ENCODE measurements at places on chromosomes 6 and 20.

DNA sequence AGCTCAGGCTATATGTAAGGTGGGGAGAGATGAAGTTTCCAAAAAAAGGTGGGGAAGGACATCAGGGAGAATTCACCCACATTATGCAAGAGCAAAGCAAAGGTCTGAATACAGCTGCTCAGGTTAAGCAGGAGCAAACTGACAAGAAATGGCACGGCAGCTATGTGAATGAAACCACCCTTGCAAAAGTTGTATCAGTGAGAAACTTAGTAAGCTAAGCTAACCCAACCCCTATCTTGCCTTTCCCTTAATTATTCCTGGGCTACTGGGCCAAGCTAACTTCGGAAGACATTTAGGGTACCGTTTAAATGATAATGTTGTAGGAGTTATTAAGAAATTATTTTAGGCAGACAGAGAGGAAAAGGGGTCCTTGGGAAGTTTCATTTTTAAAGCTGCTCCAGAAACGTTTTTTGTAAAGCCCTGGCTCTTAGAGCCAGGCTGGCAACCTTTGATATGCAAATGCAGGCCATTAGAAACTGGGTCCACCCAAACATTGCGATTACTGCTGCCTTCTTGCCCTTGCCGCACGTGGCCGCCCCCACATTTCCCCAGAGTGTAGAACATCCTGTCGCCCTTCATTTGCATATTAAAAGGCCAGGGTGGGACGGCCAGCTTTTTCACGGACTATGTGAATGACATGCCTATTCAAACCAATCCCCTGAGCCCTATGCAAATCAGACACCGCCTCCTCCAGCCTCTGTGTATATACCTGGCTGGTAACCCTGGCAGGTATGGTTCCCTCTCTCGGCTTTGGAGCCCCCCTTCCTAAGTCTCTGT is 60.5 kb upstream of the SAMD5 start:
- DNase-seq, result peak; percentile 56

DNA sequence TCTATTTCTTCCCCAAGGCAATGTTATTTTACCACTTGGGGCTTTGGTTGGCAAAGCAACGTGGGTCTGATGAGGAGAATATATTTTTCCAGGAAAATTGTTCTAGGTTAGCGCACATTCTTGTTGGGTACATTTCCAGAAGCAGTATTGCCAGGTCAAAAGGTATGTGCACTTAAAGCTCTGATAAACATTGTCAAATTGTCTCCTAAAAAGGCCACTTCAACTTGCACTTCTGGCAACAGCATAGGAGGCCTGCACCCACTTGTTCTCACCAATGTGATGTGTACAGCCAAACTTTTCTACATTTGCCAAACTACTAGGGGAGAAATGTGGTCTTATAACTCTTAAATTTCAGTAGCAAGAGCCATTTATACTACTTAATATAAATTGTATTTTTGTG is 197.5 kb upstream of the COL21A1 start:
- DNase-seq, result no peak

DNA sequence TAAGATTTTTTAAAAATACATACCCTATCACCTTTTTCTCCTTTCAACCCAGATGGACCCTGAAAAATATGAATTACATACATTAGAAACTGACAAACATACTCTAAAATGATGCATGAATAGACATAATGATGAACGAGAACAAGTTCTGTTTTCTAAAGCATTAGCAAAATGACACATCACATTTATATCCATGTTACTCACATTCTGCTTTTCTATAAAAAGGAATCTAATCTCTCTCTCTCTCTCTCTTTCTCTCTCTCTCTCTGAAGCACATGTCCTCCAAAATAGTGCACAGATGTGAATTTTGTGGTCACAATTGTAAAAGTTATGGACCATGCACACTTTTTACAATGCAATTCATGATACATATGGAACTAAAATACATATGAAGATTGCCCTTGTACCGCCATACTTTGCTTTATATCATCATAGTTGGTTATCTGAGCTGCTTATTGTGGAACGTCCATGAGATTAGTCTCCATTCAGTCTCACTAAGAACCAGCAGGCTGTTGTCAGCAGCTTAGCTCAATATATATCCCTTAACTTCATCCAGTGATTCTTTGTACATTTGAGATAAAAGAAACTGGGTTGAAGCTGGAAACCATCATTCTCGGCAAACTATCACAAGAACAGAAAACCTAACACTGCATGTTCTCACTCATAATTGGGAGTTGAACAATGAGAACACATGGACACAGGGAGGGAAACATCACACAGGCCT is 114.2 kb downstream of the COL12A1 start:
- no peak for DNase-seq

- peak; percentile 30 for DNase-seq
Observed at GRCh38 chr6:154123155-154123956, 84.3 kb downstream of the OPRM1 start.

DNA sequence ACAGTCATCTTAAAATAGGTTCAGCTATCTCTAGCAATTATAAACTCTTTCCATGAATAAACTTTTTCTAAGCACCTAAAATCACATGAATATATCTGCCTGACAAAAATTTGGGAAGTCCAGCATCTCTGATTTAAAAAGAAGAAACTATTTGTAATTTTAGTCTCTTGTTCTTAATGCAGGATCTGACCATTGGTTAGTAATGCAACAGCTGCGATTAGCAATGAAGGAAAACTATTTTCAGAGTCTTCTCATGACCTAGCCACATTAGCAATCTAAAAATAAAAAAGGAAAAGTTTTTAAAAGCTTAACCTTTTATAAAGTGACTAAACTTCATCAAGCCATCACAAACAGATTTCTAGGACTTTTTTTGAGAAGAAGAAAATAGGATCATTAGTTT is 97.5 kb downstream of the PTPRK start:
- DNase-seq, result no peak

DNA sequence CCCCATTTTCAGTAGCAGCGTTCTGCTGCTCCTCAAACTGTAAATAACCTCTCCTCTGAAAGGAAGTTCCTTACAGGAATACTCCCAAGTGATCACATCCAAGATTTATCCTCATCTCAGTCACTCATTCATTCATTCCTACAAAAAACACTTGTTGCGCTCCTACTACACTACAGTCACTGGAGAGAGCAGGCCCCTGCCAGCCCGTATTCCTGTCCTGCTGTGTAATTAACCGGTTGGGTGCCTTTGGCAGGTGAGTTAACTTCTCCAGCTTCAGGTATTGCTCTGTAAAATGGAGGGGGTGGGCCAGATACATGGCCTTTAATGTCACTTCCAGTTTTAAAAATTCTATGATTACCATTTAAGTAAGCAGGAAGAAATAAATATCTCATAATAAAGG is 15.0 kb upstream of the ZBTB24 start:
- no peak for DNase-seq

GRCh38 chr20:43560974-43561373 is 2.1 kb downstream of the SGK2 start:
- no peak for DNase-seq

GRCh38 chr20:54132612-54133433 is 41.0 kb downstream of the CYP24A1 start:
- DNase-seq, result peak; percentile 59

DNA sequence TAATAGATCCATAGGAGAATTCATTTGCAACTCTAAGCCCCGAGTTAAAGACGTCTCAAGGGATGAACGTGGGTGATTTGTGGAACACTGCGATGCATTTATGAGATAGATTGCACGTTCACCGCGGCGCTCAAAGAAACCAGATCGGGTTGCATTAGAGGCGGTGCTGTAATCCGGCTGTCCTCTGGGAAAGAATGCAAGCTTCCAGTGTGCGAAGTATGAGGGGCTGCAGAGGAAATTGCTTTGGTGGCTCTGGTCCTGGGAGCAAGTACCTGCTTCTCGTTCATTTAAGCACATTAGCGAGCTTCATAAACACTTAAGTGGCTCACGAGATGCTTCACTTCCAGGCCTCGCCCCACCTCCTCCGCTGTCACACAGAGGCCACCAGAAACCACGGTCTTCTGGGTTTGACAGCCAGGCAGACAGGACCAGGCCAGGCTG is 182.3 kb downstream of the CDH4 start:
- DNase-seq, result no peak

GRCh38 chr6:33738879-33739278 is 7.8 kb downstream of the IP6K3 start:
- no peak for DNase-seq

DNA sequence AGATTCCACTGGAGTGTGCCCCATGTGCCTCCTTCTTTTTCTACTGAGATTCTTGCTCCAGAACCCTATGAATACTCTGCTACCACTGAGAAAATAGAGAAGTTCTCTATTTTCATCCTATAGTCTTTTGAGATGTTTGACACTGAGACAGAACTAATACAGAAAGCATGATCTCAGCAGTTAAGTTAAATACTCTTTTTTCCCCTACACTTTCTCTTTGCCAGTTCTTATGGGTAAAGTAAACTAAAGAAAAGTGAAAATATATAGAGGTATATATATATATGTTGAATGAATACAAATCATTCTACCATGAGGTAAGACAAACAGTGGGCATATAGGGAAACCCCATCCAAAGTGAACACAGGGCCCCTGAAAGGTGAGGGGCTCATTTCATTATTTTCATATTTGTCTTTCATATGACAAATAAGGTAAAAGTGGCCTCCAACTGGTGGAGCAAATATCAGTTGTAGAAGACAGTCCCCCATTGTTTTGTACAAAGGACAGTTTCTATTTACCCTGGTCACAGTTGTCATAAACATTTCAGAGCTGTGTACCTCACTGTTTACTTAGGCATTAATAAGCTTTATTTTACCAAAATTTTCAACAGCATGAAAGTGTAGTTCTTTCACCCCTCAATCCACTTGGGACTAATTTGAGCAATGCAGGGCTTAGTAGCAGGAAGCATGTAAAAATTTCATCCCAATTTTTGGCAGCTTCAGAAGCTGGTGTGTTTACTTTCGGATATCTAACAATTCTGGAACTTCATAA is 188.3 kb upstream of the MARCKS start:
- peak; percentile 49 for DNase-seq

GRCh38 chr20:35191419-35192117 is 19.7 kb downstream of the PROCR start:
- DNase-seq, result no peak

DNA sequence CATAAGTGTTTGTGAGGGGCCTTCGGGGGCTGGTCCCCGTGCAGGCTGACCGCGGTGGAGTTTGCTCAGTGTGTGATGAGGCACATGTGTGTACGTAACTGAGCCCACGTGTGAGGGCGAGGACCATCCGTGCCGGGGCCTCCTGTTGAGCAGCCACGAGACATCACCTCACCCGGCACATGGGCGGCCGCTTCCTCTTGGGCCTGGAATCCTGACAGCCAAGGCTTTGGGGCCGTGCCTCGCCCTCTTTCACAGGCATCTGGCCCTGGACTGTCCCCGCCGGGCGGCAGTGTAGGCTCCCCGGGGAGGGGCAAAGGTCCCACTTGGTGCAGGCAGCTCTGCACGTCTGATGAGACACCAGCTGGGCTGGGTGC is 202.3 kb downstream of the DLL1 start:
- DNase-seq, result no peak

DNA sequence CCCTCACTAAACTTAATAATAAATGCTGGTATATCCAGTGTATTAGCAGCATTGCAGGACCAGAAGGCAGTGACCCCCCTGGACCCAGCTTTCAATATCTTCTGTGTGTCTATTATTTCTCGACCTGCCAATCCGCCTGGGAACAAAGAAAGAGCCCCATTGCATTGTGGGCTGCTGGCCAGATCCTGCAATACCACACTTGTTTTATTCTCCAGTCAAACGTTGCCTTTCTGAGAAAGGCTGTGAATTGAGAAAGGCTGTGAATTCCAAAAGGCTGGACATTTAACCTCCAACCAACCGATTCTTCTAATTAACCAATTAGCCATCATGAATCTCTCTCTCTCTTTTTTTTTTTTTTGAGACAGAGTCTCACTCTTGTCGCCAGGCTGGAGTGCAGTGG is 1.5 kb upstream of the MTO1 start:
- DNase-seq, result no peak

GRCh38 chr6:72813807-72814596 is 192.1 kb downstream of the KCNQ5 start:
- DNase-seq, result no peak

- DNase-seq, result no peak
Observed at GRCh38 chr6:88403486-88403885, 237.3 kb upstream of the CNR1 start.

- no peak for DNase-seq
Observed at GRCh38 chr6:102023977-102024657, 630.6 kb downstream of the GRIK2 start.

DNA sequence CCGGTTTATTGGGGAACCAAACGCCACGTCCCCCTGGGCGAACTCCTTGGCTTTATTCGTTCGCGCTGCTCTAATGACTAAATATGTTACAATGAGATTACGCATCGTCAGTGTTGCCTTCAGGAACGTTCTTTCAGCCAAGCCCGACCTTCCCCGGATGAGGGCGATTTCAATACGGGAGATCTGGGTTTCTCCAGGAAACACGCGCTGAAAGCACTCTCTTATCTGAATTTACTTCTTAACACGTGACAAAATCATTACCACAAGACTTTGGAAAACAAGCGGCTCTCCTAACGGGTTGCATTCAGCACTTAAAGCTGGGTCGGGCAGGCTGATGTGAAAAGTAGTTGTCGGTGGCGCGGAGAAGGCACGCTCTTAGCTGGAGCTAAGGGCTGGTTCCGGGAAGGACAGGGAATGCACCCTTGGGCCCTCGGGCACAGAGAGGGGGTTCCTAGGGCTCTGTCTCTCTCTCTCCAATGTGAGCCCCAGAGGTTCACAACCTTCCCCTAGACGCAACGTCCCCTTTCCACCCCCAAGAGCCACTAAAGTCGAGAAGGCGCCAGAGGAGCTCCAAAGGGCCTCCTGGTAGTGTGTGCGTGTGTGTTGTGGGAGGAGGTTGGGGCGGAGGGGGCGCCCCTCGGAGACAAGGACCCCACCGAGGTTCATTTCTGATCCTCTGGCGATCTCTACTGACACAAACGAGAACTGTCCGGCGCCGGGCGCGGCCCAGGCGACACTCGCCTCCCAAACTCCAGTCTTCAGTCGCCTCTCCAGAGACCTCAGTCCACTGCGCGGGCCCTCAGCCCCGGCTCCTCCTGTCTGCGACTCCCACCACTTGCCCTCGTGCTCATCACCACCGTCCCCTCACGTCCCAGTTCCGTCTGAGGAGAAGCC is 7.1 kb upstream of the NKX2-2 start:
- DNase-seq, result peak; percentile 16

- DNase-seq, result no peak
Observed at GRCh38 chr6:169659820-169660610, 41.8 kb downstream of the WDR27 start.

- no peak for DNase-seq
Observed at GRCh38 chr6:125357515-125358256, 55.9 kb upstream of the HDDC2 start.

DNA sequence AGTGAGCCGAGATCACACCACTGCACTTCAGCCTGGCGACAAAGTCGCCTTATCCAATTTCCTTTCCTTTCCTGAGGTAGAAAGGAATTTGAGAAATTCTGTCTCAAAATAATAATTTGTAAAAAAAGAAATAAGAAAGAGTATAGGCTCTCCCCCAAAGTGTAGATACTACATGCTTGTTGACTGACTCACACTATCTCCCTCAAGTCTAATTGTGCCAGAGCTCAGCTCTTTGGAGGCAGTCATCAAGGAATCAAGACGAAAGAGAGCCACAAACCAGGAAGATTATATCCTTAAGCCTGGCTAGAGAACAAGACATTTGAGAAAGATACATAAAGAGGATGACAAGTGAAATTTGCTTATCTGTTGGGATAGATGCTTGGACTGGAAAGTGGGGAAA is 3.7 kb upstream of the FKBPL start:
- DNase-seq, result no peak

GRCh38 chr6:49409951-49410542 is 53.0 kb downstream of the MMUT start:
- peak; percentile 87 for DNase-seq

Measured in stomach (tissue), 19 donors.